Urinary bladder (tissue), 4 donors: ENCODE measurements at places on chromosomes 7 and 10.

DNA sequence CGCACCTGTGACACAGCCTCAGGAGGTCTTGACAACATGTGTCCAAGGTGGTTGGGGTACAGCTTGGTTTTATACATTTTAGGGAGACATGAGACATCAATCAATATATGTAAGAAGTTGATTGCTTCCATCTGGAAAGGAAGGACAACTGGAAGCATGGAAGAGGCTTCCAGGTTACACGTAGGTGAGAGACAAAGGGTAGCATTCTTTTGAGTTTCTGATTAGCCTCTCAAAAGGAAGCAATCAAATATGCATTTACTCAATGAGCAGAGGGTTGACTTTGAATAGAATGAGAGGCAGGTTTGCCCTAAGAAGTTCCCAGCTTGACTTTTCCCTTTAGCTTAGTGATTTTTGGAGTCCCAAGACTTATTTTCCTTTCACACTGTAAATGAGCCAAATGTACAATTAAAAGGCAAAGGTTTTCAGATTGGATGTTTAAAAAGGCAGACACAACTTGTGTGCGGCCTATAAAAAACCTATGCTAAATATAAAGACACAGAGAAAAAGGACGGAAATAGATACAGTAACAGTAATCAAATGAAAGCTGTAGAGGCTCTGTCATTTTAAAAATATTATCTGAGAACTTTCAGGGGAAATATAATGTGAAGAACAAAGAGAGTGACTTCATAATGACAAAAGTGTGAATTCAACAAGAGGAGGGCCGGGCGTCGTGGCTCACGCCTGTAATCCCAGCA, 65.7 kb upstream of the LANCL2 start:
- DNase-seq = no peak

DNA sequence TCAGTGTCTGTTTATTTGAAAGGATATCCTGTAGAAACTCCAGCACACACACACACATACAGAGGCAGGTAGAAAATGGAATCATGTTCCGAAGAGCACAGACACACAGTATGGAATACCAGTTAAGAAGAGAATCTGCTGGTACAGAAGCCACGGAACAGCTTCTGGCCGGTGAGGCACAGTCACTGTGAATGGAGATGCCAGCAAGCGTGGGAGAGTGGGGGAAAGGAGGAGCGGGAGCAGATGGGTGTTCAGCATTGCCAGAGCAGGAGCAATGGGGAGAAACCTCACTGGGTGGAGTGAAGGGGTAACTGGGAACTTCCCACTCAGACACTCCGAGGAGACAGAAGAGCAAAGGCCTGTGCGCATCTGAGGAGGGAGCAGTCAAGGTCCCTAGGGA, 9.5 kb upstream of the IMPDH1 start:
- DNase-seq = no peak

DNA sequence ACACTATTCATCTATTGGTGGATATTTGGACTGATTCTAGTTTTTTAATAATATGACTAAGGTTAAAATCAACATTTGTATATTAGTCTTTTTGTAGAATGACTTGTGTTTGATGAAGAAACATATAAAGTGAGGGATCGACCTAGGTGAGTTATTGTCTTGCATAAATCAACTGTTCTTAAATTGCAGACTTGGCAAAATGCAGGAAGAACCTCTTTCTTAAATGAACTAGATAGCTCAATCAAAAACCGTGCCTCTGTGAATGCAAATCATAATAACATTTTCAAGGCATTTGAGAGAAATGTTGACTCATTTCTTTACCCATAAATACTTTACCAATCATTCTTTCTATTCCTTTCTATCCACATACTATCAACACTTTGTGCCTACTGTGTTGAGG, 101.5 kb upstream of the ANK3 start:
- no peak for DNase-seq

DNA sequence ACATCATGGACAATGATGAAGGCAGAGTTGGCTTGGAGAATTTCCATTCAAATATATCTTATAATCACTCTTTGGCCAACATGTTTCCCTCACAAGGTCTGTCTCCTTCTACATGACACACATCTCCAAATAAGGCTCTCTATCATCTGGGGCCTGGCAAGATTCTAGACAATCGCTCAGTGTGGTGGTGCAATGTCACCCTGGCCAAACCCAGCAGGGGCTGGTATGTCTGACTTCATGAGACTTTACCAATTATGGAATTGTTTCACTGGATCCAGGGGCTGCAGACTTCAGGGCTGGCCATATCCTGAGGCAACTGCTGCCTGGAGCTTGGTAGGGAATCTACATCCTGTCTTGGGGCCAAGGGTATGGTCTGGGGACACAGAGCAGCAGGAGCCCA, 319.0 kb downstream of the PLXNA4 start:
- DNase-seq = no peak

DNA sequence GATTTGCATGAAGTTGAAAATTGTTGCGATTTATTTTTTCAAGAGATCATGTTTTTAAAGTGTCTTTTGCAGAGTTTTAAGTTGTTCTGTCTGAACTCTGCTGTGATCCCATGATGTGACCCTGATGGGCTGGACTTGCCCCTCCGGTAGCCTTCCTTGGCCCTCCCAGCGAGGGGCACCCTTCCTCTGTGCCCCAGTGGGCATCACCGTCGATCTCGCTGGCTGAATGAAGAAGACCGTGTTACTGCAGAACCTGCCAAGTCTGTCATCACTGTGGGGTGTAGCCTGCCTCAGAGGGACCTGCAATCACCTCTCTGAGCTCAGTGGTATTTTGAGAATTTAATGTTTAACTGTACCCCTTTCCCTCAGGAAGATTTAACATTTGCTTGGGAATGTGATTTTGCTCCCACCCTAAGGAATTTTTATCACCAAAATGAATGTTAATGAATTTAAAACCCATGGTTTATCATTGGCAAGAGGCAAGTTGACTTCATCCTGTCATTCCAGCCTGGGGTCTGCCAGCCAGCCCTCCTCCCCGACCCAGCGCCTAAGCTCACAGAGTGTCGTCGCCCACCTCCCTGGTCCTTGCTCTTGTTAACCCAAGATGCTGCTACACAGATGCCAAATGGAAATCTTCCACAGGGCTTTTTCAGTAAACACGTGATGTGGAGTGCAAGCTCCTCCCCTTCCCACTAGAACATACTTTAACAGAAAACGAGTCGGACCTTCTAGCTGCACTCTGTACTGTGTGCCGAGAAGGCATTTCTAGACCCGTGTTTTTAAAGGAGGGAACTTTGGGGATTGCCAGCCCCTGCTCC, 115.4 kb downstream of the NT5C2 start:
- no peak for DNase-seq

GRCh38 chr10:98404571-98405359, 10.2 kb downstream of the PYROXD2 start:
- DNase-seq = no peak

GRCh38 chr10:90175161-90175681, 473.8 kb downstream of the KIF20B start:
- DNase-seq = no peak

- DNase-seq = no peak
These were observed 65.3 kb downstream of the FZD1 start for GRCh38 chr7:91329571-91329970.

DNA sequence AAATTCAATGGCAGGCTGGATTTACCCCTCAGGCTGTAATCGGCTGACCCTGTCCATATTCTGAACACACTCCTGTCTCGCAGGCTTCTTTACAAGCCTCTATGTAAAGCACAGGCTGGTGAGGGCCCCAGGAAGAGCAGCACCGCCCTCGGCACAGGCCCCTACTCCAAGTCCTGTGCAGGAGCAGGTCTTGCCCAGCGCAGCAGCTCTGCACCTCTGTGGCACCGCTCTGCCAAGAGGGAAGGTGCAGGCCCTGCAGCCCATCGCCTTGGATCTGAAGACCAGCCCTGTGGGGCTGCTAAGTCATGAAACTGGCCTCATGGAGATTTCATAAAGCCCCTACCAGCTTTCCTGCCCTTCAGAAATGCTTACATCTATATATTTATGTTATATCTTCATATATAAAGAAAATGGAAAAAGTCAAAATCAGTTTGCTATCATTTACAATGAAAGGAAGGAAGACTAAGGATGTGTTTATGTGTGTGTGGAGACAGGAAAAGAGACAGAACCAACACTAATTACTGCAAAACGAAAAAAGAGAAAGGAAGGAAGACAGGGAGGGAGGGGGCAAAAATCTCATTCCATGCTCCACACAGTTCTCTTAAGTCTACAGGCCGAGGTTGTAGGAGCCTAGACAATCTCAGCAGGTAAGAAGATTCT, 9.6 kb downstream of the TMEM176B start:
- no peak for DNase-seq

DNA sequence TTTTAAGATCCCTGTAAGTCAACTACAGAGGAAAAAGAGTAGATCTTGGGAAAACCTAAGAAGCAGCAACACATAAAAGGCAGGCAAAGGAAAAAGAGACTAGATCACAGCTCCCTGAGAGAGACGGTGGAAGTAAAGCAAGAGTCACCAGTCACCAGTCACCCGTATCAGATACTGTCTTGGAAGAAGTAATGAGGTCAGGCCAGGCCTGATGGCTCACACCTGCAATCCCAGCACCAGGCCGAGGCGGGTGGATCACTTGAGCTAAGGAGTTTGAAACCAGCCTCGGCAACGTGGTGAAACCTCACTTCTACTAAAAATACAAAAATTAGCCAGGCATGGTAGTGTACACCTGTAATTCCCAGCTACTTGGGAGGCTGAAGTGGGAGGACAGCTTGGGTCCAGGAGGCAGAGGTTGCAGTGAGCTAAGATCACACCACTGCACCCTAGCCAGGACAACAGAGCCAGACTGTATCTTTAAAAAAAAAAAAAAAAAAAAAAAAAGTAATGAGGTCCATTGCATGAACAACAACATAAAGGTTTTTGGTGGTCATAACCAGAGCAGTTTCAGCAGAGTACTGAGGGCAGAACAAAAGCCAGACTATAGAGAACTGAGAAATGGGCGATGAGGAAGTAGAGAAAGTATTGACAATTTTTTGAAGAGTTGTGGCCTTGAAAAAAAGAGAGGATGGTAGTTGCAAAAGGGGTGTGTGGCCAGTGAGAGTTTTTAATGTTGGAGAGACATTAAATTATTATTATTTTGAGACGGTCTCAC, 16.9 kb downstream of the ZNF713 start:
- DNase-seq = no peak

- DNase-seq = no peak
These were observed 134.4 kb upstream of the LYZL2 start for GRCh38 chr10:30763918-30764317.

- no peak for DNase-seq
These were observed 17.3 kb downstream of the SYPL1 start for GRCh38 chr7:106094780-106095179.

- no peak for DNase-seq
These were observed 153.6 kb downstream of the C1GALT1 start for GRCh38 chr7:7335909-7336308.
